ENCODE measurements at places on chromosomes 5 and 9.

GRCh38 chr5:148179234-148179824, 11.0 kb downstream of the SPINK14 start:
- DNase-seq: peak; percentile 36

DNA sequence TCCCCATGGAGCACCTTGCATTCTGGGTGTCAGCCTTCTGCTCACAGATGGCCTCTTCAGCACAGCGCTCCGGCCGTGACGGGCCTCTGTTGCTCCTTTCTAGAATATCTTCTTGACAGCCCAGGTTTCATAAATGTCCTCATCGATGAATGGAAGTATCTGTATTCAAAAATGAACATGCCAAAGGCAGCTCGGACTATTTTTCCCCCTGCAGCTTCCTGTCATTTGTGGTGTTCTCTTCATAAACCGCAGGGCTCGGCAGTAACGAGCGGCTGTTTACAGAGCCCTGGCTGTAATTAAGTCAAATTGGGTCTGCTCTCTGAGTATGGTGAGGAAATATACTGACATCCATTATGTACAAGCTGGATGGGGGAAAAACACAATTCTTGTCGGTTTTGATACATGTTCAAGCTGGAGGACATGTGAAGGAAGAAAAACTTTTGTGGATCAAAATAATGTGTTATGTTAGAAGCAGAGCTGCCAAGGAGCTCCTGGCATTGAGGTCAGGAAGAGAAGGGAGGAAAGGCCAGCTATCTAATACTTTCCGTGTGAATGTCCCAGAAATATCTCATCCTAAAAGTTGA, 154.1 kb upstream of the CD180 start:
- DNase-seq: peak; percentile 42

DNA sequence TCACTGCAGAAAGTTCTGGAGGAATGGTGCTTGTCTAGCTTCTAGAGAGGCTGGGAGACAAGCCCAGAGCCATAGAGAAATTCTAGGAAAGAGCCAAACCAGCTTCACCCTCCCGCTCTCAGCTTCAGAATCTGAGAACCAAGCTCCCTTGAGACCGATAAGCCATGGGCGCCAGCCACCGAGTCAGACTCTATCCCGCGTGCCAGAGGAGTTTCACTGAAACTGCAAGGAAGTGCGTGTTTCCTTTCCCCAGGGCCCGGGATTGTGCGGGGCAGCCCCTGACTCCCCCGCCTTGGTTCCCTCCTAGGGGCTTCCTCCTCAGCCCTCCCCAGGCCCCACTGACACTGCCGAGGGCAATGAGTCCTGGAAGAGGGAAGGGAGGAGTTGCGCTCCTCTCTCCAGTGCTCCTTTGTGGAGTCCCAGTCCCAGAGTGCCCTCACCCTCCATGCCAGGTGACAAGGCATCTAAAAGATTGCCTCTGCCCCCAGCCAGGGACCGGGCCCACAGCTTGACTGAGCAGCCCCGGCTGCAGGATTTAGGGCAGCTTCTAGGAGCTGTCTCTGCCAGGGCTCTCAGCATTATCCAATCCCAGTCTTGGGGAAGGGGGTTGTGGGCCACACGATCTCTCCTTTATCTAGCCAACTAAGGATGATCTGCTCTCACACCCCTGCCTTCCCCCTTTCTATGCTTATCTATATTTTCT, 18.4 kb upstream of the TCF7 start:
- DNase-seq: no peak

DNA sequence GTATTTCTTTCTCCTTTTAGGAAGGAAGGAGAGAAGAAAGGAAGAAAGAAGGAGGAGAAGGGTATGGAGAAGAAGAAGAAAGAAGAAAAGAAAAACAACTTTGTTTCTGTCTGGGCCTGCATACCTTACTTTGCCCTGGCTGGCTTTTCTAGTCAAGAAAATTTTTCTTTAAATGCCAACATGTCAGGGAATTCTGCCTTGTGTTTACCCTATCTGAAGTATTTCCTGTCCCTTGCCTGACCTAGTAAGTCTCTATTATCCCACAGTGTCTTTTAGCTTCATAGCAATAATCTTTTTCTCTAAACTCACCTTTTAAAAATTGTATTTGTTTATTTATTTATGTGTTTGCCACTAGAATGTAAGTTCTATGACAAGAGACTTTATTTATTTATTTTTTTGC, 1864.1 kb downstream of the EFNA5 start:
- peak; percentile 30 for DNase-seq

Data from fibroblast of skin of right biceps (primary cell).